Cortex of kidney (tissue), 1 donor: ENCODE measurements at places on chromosomes 12 and 14.

DNA sequence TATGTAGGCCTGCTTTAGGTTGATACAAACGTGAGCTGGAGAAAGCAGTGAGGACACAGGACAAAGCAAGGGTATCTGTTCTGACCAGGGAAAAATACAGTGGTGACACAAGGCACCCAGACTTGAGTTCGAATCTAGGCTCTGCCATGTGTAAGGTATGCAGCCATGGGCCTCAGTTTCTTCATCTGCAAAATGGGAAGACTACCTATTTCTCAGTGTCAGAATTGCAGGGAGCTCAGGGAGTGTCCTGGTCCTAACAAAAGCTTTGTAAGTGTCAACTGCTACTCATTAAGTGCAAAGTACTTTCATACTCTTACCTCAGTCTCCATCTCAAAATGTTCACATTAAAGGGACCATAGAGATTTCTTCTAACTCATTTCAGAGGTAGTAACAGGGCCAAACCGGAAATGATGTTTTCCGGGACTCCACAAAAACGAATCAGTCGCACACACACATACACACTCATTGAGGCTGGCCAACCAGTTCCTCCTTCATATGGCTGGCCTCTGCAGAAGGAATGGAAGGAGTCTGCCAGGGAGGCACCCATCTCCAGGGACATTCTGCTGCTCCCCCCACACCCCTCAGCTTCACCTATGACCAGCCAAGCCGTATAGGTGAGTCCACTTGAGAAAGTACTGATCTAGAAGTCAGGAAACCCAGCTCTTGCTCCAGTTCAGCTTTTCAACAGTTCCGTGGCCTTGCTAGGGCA is 7.8 kb downstream of the CTDSP2 start:
- no peak for DNase-seq

- no peak for DNase-seq
Observed at GRCh38 chr12:118206107-118206412, 70.1 kb downstream of the PEBP1 start.

- DNase-seq, result no peak
Observed at GRCh38 chr14:89903340-89903952, 51.1 kb downstream of the EFCAB11 start.

- DNase-seq, result no peak
Observed at GRCh38 chr12:77089686-77090220, 24.4 kb upstream of the E2F7 start.

- DNase-seq, result no peak
Observed at GRCh38 chr12:122840580-122841513, 5.6 kb downstream of the HIP1R start.

- DNase-seq, result no peak
Observed at GRCh38 chr12:130280742-130281141, 56.9 kb upstream of the PIWIL1 start.

DNA sequence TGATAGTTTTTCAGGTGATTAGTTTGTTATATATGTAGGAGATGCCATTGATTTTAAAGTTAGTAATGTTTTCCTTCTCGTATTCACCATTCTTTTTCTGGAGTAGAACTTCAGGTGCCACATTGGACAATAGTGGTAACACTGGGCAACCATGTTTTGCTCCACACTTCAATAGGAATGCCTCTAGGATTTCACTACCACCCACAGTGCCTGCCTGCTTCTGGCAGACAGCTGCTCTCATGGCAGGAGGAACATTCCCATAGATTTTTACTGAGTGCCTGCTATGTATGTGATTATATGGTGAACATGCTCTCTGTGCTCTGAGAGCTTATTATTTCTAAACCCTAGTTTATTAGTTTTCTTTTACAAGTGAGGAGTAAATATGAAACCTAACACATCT is 53.7 kb downstream of the GCH1 start:
- DNase-seq, result no peak

GRCh38 chr12:42767998-42768397 is 178.5 kb upstream of the PRICKLE1 start:
- no peak for DNase-seq
